ENCODE measurements at places on chromosomes 5 and 9.
A peak's percentile ranks its signal among the peaks of the same experiment; 100 is the strongest.

- DNase-seq, result no peak
Measured at GRCh38 chr5:143315929-143316328, 87.6 kb downstream of the NR3C1 start.

DNA sequence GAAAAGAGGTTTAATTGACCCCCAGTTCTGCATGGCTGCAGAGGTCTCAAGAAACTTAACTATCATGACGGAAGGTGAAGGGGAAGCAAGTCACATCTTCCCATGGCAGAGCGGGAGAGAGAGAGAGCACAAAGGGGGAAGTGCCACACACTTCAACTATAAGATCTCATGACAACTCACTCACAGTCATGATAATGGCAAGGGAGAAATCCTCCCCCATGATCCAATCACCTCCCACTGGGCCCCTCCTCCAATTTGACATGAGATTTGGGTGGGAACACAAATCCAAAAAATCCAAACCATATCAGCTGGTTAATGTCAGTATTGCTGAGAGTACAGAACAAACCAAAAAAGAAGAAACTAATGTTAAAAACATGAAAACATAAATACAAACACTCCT is 120.2 kb downstream of the STARD4 start:
- DNase-seq, result no peak

DNA sequence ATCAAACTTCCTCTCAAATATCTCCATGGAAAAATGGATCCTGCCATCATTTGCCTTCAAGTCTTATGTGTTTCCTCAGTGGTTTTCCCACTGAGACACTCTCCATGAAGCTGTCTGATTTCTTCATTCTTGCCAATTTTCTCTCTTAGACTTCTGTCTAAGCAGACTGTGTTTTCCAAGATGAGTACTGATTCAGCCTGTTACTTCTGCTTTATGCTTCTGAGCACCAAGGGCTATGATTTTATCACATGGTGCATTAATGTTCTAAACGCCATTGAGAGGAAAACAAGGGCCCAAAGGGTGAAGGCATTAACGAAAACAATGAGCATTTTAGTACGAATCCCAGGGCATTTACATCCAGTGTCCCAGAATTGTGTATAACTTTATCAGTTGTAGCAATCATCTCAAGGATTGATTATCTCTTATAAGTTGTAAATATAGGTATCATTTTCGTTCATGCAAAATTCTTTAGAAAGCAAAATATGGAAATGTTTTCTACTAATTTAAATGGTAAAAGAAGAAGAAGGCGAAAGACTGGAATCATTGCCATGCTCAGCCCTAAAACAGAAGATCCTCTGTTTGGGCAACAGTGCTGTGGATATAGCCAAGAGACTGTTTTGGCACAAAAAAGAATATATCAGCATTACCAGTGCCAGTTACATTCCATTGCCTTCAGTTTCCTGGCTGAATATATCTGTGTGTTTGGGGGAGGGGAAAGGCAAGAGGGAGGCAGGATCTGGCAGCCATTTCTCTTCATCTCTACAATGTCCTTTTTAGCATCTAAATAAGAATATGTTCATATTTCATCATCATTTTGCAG is 537.6 kb downstream of the ANXA1 start:
- no peak for DNase-seq

GRCh38 chr5:61840361-61840760 is 465.6 kb upstream of the KIF2A start:
- no peak for DNase-seq

- DNase-seq, result no peak
Measured at GRCh38 chr9:121871431-121872025, 220.1 kb downstream of the DAB2IP start.

DNA sequence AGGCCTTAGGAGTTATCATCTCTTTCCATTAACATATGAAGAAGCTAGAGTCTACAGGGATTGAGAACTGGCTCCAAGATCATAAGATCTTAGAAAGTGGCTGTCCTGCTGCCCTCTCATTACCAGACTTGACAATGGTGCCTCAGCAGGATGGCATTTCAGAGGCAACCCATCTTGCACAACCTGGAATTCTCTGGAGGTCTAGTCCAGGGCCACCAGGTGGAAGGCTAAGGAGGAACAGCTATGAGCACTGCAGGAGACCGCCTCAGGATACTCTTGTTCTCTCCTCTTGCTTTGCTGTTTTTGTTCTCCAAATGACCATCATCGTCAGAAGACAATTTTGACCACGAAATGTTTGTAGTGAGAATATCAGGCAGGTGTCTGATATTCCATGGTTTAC is 322.6 kb downstream of the FBXL17 start:
- no peak for DNase-seq

DNA sequence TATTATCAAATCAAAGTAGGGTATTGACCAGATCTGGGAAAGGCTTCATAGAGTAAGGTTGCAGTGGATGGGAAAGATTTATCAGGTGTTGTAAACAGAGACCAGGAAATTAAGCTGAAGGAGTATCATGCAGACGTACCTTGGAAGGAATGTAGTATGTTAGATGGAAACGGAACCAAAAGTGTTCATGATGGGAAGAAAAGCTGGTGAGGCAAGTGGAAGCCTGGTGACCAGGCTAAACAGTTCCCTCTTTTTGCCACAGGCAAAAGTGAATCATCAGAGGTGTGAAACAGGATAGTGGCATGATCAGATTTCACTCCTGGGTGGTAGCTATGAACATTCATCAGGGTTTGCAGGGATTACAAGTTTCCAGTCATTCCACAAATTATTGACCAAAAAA is 780.1 kb upstream of the DMAC1 start:
- DNase-seq, result no peak

GRCh38 chr9:137049544-137050449 is 3.8 kb upstream of the NPDC1 start:
- DNase-seq, result peak; percentile 33

GRCh38 chr9:104758974-104759373 is 5.0 kb upstream of the NIPSNAP3B start:
- no peak for DNase-seq

DNA sequence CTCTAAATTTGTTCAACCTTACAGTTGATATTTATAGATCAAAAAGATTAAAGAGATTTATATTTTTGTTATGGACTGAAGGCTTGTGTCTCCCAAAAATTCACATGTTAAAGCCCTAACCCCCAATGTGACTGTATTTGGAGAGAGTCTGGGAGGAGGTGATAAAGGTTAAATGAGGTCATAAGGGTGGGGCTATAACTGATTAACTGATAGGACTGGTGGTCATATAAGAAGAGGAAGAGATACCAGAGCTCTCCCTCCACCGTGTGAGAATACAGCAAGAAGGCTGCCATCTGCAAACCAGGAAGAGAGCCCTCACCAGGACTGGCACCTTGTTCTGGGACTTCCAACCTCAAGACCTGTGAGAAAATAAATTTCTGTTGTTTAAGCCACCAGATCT is 264.3 kb downstream of the ENC1 start:
- no peak for DNase-seq

DNA sequence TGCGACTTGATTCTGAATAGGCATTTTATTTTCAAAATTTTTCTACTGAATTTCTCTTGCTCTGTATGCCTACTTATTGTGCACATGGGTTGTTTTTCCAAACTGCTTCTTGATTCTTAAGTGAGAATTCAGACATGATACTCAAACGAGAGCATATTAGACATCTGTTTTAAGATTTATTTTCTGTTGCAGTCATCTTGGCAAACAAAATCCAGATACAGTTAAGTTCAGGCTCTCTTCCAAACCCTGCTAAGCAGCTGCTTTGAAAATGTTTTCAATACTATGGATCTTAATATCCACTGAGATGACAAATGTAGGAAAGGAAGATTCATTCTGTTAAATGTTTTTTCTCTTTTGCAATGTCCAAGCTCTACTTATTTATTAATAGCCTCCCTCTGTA is 4.5 kb downstream of the TMEM215 start:
- DNase-seq, result no peak

DNA sequence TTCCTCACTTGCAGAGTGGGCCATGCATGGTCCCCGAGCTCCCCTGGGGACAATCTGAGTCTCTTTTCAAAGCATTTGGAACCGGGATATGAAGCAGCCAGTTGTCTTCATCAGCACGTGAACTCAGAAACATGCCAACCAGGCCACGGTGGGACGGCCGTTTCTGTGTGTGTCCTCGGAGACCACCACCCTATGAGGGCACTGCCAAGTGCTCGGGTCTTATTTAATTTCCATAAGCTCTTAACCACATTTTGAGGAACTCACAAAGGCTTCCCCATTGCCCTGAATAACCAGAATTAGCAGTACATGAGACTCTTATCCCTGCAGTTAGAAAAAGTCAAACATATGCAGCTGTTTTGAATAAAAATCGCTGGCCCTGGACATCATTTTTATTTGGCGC is 60.1 kb downstream of the OTULIN start:
- no peak for DNase-seq

- no peak for DNase-seq
Measured at GRCh38 chr5:171966270-171966669, 40.2 kb downstream of the FBXW11 start.

- DNase-seq, result no peak
Measured at GRCh38 chr9:88196142-88196790, 58.0 kb upstream of the SPATA31C2 start.

- no peak for DNase-seq
Measured at GRCh38 chr5:98593418-98593817, 180.0 kb upstream of the RGMB start.

GRCh38 chr5:157215514-157216167 is 35.0 kb downstream of the ITK start:
- no peak for DNase-seq

DNA sequence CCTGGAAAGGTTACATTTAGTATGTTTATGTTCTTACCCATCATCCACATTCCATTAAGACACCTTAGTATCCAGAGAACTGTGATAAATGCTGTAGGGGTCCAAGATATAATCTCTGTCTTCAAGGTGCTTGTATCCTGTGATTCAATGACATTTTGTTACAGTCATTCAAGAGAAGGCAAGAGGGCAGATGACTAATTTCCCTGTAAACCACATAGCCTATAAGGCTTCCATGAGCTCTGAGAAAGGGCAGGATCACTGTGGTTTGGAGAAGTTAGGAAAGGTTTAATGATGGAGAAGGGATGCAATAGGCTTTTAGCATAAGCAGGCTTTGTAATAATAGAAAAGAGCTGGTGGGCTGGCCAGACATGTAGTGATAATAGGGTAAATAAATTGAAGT is 40.0 kb downstream of the PAPPA start:
- DNase-seq, result no peak

- peak; percentile 57 for DNase-seq
Measured at GRCh38 chr5:9428272-9428671, 117.6 kb downstream of the SEMA5A start.

GRCh38 chr9:101372327-101373118 is 12.3 kb downstream of the BAAT start:
- DNase-seq, result peak; percentile 7

DNA sequence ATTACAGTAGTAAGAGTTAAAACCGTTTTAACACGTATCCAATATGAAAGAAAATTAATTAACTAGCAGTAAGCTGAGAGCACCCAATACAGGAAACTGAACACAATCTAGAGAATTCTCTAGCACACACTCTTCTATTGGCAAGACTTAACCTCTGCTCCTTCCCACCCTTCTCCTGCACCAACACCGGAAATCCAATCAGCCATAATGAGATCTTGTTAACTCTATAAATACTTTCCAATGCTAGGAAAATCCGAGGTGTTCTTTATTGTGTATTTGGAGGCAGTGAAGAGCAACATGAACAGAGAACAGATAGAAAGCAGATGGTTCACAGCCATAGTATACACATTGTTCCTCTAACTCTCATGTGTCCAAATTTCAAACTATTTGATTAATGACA is 591.7 kb downstream of the CETN3 start:
- DNase-seq, result no peak

DNA sequence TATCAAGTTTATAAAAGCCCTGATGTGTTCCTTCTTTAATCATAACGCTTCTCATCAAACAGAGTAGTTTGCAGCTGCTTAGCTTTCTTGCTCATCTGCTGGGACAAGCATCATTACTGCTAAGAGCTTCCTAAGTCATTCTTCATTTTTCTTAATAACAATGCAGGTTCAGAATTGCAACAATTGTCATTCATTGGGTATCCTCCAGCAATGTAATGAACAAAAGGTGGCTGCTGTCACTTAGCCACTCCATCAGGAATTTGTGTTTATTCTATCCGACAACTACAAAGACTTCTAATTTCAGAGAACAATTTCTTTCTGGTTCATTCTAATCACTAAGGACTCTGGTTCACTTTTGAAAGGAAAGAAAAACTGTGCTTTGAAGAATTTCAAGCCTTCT is 836.7 kb upstream of the CDH10 start:
- no peak for DNase-seq

GRCh38 chr9:117008461-117008860 is 321.4 kb downstream of the TRIM32 start:
- DNase-seq, result no peak

DNA sequence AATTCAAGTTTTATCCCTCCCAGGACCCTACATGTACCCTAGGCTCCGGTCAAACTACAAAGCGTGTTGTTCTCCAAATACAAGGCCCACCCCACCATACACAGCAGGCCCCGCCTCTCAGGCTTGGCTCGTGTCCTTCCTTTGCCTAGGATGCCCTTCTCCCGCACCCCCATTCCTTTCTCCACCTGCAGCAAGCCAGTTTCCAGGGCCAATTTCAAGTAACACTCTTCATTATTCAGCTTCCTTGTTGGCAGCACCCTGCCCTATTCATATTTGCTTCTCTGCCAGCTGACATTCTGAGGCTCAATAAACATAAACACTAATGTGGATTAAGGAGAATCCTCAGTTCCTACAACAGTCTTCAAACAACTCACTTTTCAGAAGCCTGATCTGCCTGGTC is 31.7 kb downstream of the EPB41L4B start:
- DNase-seq, result no peak

- DNase-seq, result no peak
Measured at GRCh38 chr5:179422213-179422855, 77.1 kb upstream of the ADAMTS2 start.

DNA sequence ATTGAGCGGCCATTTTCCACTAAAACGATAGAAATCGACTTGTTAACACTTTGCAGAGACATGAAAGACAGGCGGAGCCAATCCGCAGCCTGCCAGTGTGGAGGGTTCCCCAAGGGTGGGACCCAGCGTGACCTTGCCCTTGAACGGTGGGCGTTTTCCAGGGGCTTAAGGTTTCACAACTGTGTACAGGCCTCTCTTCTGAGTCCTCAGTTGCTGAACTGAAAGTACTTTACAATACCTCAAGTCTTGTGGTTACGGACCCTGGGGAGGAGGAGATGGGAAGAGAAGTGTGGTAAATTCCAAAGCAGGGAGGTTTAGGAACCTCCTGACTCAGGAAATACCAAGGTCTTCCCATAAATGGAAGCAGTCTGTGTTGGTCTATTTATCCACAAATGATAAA is 68.2 kb upstream of the CKMT2 start:
- DNase-seq, result no peak

GRCh38 chr5:56145511-56145910 is 87.6 kb downstream of the ANKRD55 start:
- DNase-seq, result no peak

DNA sequence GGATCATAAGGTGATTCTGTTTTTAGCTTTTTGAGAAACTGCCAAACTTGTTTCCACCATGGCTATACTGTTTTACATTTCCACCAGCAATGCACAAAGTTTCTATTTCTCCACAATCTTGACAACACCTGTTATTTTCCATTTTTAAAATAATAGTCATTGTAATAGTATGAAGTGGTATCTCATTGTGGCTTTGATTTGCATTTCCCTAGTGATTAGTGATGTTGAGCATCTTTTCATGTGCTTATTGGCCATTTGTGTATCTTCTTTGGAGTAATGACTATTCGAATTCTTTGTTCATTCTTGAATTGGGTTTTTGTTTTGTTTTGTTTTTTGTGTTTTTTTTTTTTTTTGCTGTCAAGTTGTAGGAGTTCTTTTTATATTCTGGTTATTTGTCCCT is 4.9 kb downstream of the GARNL3 start:
- DNase-seq, result no peak

- DNase-seq, result no peak
Measured at GRCh38 chr9:80146466-80146865, 574.7 kb downstream of the TLE4 start.

Measured in MM.1S (cell line).